ENCODE measurements at places on chromosomes 12 and 14.
A peak's percentile ranks its signal among the peaks of the same experiment; 100 is the strongest.

DNA sequence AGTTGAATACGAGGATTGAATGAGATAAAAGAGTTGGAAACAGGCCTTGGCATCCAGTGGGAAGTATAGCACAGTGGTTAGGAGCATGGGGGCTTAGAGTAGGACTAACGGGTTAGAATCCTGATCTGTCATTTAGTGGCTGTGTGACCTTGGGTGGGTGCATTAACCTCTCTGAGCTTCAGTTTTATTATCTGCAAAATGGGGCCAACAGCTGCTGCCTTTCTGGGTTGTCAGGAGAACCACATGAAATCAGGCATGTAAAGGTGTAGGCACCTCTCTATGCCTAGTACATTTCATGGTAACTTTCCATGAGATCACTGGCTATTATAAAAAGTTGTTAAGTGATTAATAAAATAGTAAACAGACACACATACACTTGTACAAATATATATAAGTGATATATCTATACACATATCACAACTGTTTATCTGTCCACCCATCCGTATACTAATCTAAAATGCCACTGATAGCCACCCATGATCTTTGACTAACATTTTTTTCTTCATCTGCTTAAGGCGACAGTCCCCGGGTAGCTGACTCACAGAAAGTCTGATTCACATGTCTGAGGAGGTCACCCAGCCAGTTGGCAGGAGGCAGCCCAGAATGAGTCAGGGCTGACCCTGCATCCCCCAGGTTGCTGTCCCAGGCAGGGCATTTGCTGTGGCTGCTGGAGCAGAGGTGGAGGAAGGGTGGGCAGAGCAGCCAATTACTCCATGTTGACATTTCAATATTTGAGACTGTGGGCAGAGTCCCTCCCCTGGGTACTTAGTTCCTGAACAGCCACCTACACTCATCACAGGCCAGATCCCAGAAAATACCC is 125.6 kb upstream of the NOS1 start:
- DNase-seq: no peak

GRCh38 chr12:6964605-6965025 is 5.8 kb downstream of the PHB2 start:
- DNase-seq: no peak

DNA sequence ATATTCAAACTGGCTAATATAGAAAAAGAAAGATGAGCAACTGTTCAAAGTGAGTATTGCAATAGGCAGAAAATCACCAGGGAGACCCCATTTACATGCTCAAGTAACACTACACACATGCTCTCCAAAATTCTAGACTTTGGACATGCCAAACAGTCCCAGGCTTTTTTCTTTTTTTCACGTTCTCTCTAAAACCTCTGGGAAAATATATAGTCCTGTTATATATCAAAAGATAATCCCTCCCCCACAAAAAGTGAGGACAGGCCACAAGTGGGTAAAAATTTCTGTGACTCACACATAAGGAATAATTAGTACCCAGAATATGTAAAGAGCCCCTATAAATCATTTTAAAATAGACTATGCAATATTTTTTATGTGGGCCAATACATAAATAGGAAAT is 55.2 kb downstream of the EFCAB11 start:
- DNase-seq: no peak

- DNase-seq: no peak
Observed at GRCh38 chr12:64311877-64312276, 78.7 kb downstream of the C12orf56 start.

GRCh38 chr14:92325835-92326234 is 2.9 kb downstream of the SLC24A4 start:
- no peak for DNase-seq

DNA sequence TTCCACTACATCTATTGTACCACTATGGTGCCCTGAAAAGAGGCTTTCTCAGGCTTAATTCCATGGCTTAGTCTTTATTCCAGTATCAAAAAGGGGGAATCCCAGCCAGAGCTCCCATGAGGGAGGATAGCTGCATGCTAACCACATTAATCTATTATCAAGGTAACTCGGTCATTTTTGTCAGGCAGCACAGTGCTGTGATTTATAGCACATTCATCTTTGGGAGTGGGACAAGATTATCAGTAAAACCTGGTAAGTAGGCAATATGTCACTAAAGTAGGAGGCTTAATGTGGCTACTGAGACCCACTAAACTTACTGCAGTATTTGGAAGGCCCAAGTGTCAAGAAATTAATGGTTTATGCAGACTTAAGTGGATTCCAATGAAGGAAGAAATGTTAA is 58.9 kb downstream of the DAD1 start:
- no peak for DNase-seq

- DNase-seq: no peak
Observed at GRCh38 chr14:62501021-62501750, 544.1 kb downstream of the KCNH5 start.

DNA sequence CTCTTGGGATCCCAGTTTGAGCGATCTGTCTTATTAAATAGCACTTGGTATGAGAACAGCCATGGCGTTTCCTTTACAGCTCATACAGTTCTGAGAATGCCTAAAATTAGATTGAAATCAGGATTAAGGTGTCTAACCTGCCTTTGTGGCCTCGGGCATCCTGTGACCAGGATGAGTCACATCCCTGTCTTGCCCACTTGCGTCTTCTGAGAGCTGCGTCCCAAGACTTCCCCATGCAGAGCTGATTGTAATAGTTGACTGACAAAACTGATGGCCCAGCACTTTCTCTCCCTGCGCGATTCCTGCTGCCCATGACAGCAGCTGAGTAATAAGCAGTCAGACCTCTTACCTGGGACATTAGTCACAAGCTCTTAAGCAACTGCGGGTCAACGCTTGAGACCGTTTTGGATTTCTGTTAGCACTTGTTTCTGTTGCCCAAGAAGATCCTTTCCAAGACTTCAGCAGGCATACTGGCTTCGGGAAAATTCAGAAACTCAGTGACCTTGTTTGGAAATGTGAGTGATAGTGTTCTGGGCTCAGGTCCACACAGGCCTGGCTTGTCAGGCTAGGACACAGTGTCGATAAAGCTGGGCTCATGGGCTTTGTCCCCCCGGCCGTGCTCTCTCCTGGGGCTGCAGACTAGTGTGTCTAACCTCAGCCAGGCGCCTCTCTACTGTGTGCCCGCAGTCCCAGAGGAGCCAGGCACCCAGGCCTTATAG is 169.9 kb upstream of the HIF1A start:
- DNase-seq: peak; percentile 69

Data from stimulated activated CD4-positive, alpha-beta T cell treated with anti-CD3 and anti-CD28 coated beads, Interleukin-12 subunit alpha, Interleukin-12 subunit beta, amount 100 ng/mL, for 48 hours (primary cell).